CD4-positive, alpha-beta T cell treated with Interleukin-4 for 1 hour (primary cell): ENCODE measurements at places on chromosomes 16 and 17.

- no peak for DNase-seq
These were observed 32.1 kb upstream of the RPH3AL start for GRCh38 chr17:384622-385177.

DNA sequence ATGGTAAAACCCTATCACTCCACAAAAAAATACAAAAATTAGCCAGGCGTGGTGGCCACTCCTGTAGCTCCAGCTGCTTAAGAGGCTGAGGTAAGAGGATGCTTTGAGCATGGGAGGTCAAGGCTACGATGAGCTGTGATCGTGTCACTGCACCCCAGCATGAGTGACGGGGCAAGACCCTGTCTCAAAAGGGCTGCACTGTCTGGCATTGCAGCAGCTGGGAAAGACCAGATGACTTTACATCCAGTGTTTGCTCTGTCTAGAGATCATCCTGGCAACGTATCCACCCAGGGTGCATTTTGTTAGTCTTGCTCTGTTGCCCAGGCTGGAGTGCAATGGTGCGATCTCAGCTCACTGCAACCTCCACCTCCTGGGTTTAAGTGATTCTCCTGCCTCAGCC lies 52.0 kb downstream of the MRM3 start:
- DNase-seq = no peak

- DNase-seq = peak; percentile 62
These were observed 1.2 kb upstream of the COG1 start for GRCh38 chr17:73191443-73192205.

DNA sequence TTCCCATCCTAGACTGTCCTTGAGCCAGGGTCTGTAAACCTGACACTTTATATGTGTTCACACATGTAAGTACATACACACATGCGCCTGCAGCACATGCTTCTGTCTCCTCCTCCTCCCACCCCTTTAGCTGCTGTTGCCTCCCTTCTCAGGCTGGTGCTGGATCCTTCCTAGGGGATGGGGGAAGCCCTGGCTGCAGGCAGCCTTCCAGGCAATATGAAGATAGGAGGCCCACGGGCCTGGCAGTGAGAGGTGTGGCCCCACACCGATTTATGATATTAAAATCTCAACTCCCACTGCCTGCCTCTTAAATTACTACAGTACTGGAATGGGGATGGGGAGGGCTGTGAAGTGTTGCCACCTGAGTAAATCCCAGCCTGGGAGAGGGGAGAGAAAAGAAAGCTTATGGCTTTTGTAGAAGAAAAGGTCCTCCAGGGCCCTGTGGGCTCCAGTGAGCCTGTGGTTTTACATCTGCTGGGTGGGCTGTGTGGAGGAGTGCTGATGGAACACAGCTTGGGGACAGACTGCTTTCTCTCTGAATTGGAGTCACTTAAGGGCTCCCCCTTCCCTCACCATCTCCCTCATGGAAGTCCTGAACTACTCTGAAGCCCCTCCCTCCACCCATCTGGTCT lies 990 bp upstream of the WNK4 start:
- no peak for DNase-seq

- DNase-seq = no peak
These were observed 40.3 kb downstream of the SDK2 start for GRCh38 chr17:73603971-73604370.

DNA sequence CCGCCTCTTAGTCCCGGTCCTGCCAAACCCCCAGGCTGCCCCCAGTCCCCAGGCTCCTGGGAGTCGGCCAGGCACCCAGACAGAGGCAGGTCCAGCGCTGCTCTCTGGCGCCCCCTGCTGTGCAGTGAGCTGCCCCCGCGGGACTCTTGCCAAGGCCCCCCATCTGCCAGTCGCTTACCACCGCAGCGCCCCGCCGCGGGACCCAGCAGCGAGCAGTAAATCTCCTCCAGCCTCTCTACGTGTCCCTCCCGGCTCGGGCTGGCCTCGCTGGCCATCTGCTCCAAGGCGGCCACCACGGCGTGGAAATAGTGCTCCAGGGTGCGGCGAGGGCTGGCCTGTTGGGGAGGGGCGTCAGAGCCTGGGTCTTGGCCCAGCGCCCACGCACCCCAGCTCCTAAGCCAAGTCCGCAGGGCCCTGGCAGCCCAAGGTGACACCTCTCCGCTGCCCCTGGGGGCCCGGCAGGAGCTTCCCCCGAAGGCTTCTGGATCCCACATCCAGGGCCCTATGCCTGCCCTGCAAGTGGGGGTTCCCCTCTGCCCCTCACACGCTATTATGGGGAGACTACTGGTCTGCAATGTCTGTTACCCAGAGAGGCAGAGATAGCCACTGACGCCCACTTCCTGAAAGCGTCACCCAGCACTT lies 33.7 kb upstream of the MFSD6L start:
- DNase-seq = peak; percentile 28

DNA sequence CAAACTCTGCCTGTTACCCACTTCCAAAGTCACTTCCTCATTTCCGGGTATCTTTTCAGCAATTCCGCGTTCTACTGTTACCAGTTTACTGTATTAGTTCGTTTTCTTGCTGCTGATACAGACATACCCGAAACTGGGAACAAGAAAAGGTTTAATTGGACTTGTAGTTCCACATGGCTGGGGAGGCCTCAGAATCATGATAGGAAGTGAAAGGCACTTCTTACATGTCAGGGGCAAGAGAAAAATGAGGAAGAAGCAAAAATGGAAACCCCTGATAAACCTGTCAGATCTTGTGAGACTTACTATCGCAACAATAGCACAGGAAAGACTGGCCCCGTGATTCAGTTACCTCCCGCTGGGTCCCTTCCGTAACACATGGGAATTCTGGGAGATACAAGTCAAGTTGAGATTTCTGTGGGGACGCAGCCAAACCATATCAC lies 30.9 kb downstream of the PAFAH1B1 start:
- DNase-seq = no peak
